ENCODE measurements at places on chromosomes 4 and X.

GRCh38 chrX:152897222-152898131, at the start of gene ZNF185:
ZNF185 (plus strand) TSS chrX:152898067; CDS start chrX:152914490, 16,423 bp downstream.
- H3K4me1 ChIP-seq: peaks cover 2% of the 10 kb centered on the region
- no peak within 1 kb of the TSS for H3K27ac ChIP-seq
- no peak for DNase-seq
- no peaks in the 10 kb centered on the region for H3K36me3 ChIP-seq

DNA sequence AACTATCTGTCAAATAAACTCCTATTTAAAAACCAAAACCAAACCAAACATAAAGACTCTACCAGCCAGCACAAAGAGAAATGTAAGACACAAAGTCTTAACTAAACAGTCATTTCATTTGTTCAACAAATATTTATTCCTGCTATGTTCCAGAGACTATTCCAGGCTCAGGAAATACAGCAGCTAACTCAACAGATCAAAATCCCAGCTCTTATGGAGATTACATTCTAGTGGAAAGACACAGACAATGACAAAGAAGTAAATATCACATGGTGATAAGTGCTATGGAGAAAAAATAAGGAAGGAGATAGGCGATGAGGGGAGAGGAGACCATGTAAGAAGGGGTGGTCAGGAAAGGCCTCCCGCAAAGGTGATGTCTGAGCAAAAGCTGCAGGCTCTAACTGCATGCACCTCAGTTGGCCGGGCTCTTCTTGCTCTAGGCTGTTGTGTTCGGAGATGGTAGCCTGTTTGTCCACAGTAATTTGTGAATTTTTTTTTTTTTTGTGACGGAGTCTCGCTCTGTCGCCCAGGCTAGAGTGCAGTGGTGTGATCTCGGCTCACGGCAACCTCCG, 15.1 kb downstream of the PPEF1 start:
- peaks cover 19% of the 10 kb centered on the region for H3K27me3 ChIP-seq
- H3K27ac ChIP-seq: no peak overlapping the region
- H3K4me3 ChIP-seq: no peak overlapping the region
- peaks cover 2% of the 10 kb centered on the region for H3K4me1 ChIP-seq

- H3K4me1 ChIP-seq: peaks cover 5% of the 10 kb centered on the region
- DNase-seq: no peak
- no peak overlapping the region for H3K27ac ChIP-seq
- no peaks in the 10 kb centered on the region for H3K36me3 ChIP-seq
- no peak overlapping the region for H3K4me3 ChIP-seq
These were observed 4.0 kb downstream of the TCEAL2 start for GRCh38 chrX:102129473-102129872.

- no peak overlapping the region for H3K27ac ChIP-seq
- H3K27me3 ChIP-seq: peaks cover 9% of the 10 kb centered on the region
- no peak for DNase-seq
- no peaks in the 10 kb centered on the region for H3K36me3 ChIP-seq
These were observed 54.9 kb downstream of the COL4A5 start for GRCh38 chrX:108494406-108495090.

- H3K36me3 ChIP-seq: no peaks in the 10 kb centered on the region
- H3K27me3 ChIP-seq: no peaks in the 10 kb centered on the region
- H3K27ac ChIP-seq: no peak overlapping the region
- no peak overlapping the region for H3K4me3 ChIP-seq
- H3K4me1 ChIP-seq: no peaks in the 10 kb centered on the region
These were observed 209.8 kb downstream of the KCNIP4 start for GRCh38 chr4:21738821-21739220.

- H3K27ac ChIP-seq: no peak overlapping the region
- H3K36me3 ChIP-seq: no peaks in the 10 kb centered on the region
- H3K27me3 ChIP-seq: no peaks in the 10 kb centered on the region
- H3K4me1 ChIP-seq: no peaks in the 10 kb centered on the region
These were observed 490.0 kb downstream of the CENPC start for GRCh38 chr4:67055319-67055718.

DNA sequence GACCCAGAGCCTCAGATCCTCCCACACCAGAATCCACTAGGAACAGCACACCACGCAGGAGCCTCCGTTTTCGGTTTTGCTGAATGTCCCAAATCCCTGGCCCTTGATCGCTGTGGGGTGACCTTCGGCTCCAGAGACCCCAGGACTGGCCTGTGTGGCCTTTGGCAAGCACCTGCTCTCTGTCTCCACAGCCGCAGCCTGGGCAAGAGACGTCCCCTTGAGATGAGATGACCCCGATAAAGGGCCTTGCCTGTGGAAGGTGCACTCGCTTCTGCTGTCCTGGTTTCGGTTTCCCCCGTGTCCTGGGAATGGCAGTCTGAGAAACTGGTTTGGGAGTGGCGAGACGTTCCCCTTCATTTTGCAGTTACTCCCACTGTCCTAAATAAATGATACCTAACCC, 9.6 kb downstream of the PSAPL1 start:
- no peaks in the 10 kb centered on the region for H3K4me1 ChIP-seq
- no peaks in the 10 kb centered on the region for H3K36me3 ChIP-seq
- no peak overlapping the region for H3K27ac ChIP-seq
- DNase-seq: peak; percentile 16
- H3K4me3 ChIP-seq: no peak overlapping the region
- H3K27me3 ChIP-seq: peaks cover 2% of the 10 kb centered on the region

DNA sequence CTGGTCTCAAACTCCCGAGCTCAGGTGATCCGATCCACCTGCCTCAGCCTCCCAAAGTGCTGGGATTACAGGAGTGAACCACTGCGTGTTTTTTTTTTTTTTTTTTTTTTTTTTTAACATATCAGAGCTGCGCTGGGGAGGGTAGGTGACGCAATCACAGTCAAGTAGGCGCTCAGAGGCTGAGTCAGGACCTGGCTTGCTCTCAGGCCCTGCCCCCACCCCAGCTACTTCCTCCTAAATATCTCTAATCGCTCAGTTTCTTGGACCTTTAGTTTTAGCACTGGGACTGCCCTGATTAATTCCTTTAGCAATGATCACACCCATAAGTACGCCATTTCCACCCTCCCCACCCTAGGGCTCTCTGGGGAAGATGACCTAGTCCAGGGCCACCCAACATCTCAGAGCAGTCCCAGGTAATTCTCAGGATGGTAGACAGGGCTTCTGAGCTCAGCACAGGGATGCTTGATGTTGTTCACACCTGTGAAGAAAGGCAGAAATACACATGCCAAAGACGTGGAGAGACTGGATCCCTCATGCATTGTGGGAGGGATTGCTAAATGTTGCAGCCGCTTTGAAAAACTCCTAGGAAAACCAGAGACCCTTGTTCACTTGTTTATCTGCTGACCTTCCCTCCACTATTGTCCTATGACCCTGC, 50.2 kb downstream of the DDX3X start:
- no peak overlapping the region for H3K4me3 ChIP-seq
- no peaks in the 10 kb centered on the region for H3K36me3 ChIP-seq
- peak; percentile 59 for DNase-seq
- H3K27ac ChIP-seq: peak overlapping the region; percentile 87
- peaks cover 24% of the 10 kb centered on the region for H3K4me1 ChIP-seq
- no peaks in the 10 kb centered on the region for H3K27me3 ChIP-seq

DNA sequence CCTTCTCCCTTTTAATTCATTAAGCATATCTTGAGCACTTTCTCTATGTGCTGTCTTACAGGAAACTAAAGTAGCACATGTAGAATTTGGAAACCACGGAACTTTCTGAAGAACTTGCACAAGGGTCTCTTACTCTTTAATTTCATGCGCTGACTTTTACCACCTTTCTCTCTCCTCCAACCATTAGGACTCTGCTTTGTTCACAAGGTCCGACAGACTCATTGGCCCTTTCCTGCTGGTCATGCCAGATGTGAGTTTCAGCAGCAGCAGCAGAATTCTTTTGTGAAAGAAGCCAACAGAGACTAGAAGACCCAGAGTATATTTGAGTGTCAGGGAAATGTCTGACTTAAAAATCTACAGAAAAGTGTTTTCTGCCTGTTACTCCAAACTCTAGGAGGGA, 207.1 kb downstream of the GUCY2F start:
- no peak overlapping the region for H3K27ac ChIP-seq
- H3K4me1 ChIP-seq: peaks cover 6% of the 10 kb centered on the region
- DNase-seq: no peak
- no peak overlapping the region for H3K4me3 ChIP-seq
- H3K36me3 ChIP-seq: no peaks in the 10 kb centered on the region
- peaks cover 42% of the 10 kb centered on the region for H3K27me3 ChIP-seq

GRCh38 chr4:42945874-42946273, 53.4 kb downstream of the GRXCR1 start:
- no peaks in the 10 kb centered on the region for H3K4me1 ChIP-seq
- peaks cover 2% of the 10 kb centered on the region for H3K27me3 ChIP-seq
- H3K36me3 ChIP-seq: no peaks in the 10 kb centered on the region
- DNase-seq: no peak
- H3K27ac ChIP-seq: no peak overlapping the region

- DNase-seq: no peak
- no peak overlapping the region for H3K27ac ChIP-seq
- peaks cover 9% of the 10 kb centered on the region for H3K27me3 ChIP-seq
- H3K36me3 ChIP-seq: no peaks in the 10 kb centered on the region
- H3K4me1 ChIP-seq: no peaks in the 10 kb centered on the region
These were observed 82.4 kb upstream of the TMEM150C start for GRCh38 chr4:82643994-82644733.

DNA sequence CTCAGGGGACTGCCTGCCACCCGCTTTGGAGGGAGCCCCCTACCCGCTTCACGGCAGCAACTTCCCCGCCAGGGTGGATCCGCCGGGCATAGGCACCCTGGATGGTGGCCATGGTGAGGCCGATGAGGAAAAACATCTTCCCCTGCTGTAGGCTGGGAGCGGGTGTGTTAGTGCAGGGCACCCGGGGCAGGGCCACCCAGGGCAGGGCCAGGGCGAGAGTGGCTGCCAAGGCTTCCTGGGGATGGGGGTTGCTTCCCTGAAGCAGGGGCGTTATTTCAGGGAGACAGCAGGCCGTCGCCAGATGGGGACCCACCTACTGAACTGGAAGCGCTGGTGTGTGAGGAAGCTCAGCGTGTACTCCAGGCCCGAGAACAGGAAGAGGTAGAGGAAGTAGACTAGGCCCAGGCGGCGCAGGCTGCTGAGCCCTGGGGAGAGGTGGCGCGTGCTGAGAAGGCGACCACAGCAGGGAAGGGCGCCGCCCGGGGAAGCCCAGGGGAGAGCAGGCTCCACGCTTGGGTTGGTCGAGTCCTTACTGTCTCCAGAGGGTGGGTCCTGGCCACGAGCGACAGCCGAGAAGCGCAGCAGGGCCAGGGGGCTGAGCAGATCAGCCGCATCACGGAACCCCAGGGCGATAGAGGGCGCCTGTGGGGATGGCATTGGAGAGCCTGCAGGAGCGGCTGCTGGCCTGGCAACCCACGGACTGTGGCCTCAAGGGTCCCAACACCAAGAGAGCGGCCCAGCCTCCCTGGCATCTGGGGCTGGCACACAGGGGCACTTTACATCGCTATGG, 31.5 kb downstream of the NOP14 start:
- peak; percentile 72 for DNase-seq
- peaks cover 82% of the 10 kb centered on the region for H3K36me3 ChIP-seq
- H3K27ac ChIP-seq: peak overlapping the region; percentile 95
- H3K4me3 ChIP-seq: peak overlapping the region; percentile 94
- H3K4me1 ChIP-seq: peaks cover 29% of the 10 kb centered on the region

GRCh38 chr4:94458682-94459081, 6.9 kb downstream of the PDLIM5 start:
- no peak for DNase-seq
- no peaks in the 10 kb centered on the region for H3K27me3 ChIP-seq
- H3K36me3 ChIP-seq: peaks cover 13% of the 10 kb centered on the region
- H3K4me3 ChIP-seq: no peak overlapping the region
- H3K27ac ChIP-seq: no peak overlapping the region
- peaks cover 22% of the 10 kb centered on the region for H3K4me1 ChIP-seq

DNA sequence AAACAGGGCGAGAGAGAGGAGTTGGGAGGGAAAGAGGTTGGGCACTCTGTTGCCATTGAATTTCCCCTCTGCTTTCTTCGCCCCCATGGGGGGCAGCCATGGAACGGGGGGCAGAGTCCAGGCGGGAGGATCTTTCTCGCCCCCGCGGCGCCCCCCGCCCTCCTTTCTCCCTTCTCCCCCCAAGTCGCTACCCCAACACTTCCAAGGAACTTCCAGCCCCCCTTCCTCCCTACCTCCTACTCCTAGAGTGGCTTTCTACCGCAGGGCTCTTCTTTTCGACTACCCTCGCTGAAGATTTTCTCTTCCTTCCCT, 594 bp upstream of the STAG2 start:
- peak overlapping the region; percentile 99 for H3K27ac ChIP-seq
- no peak for DNase-seq
- peaks cover 11% of the 10 kb centered on the region for H3K27me3 ChIP-seq
- H3K4me3 ChIP-seq: peak overlapping the region; percentile 93

- peak overlapping the region; percentile 50 for H3K27ac ChIP-seq
- peaks cover 12% of the 10 kb centered on the region for H3K27me3 ChIP-seq
- H3K4me1 ChIP-seq: peaks cover 29% of the 10 kb centered on the region
- peak; percentile 68 for DNase-seq
- H3K36me3 ChIP-seq: peaks cover 53% of the 10 kb centered on the region
These were observed 13.8 kb downstream of the CMC4 start for GRCh38 chrX:155056877-155057792.

DNA sequence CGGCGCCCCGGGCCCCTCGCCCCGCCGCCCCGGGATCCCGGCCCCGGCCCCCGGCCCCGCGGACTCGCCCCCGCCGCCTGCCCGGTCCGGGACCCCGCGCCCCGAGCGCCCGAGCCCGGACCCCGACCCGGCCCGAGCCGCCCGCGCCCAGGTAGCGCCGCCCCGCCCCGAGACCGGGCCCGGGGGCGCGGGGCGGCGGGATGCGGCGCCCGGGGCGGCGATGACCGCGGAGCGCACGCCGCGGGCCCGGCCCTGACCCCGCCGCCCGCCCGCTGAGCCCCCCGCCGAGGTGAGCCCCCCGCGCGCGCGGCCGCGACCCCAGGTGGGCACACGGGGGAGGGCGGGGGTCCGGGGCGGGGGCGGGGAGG, 224 bp downstream of the FGFRL1 start:
- H3K36me3 ChIP-seq: peaks cover 7% of the 10 kb centered on the region
- peaks cover 28% of the 10 kb centered on the region for H3K27me3 ChIP-seq
- no peak overlapping the region for H3K4me3 ChIP-seq
- DNase-seq: no peak
- H3K4me1 ChIP-seq: peaks cover 13% of the 10 kb centered on the region

GRCh38 chr4:36773467-36773866, 471.1 kb upstream of the NWD2 start:
- no peak for DNase-seq
- H3K27ac ChIP-seq: no peak overlapping the region
- H3K4me1 ChIP-seq: peaks cover 2% of the 10 kb centered on the region
- no peak overlapping the region for H3K4me3 ChIP-seq
- H3K36me3 ChIP-seq: no peaks in the 10 kb centered on the region
- H3K27me3 ChIP-seq: no peaks in the 10 kb centered on the region

- H3K36me3 ChIP-seq: peaks cover 25% of the 10 kb centered on the region
- peak overlapping the region; percentile 91 for H3K27ac ChIP-seq
- peak overlapping the region; percentile 91 for H3K4me3 ChIP-seq
- peaks cover 32% of the 10 kb centered on the region for H3K4me1 ChIP-seq
- H3K27me3 ChIP-seq: no peaks in the 10 kb centered on the region
- DNase-seq: no peak
These were observed 644 bp upstream of the EBP start for GRCh38 chrX:48520976-48521352.

DNA sequence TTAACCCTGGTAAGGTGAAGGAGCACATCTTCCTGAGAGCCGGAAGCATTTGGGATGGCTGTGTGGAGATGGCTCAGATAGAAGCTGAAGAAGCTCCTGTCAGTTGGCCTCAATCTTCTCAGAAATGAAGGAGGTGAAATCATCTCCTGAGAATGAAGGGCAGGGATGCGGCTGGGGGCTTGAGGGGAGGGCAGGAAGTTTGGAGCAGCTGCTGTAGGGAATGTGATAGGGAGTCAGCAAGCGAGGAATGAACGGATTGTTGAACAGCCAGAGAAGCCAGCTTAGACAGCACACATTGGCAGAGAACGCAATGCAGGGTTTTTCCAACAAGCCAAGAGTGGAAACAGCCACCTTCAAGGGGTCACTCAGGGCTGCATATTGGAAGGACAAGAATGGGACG, 10.0 kb downstream of the KCNE5 start:
- no peaks in the 10 kb centered on the region for H3K4me1 ChIP-seq
- no peak overlapping the region for H3K27ac ChIP-seq
- no peaks in the 10 kb centered on the region for H3K36me3 ChIP-seq
- peaks cover 20% of the 10 kb centered on the region for H3K27me3 ChIP-seq
- H3K4me3 ChIP-seq: no peak overlapping the region
